Ovary (tissue), 10 donors: ENCODE measurements at places on chromosomes 2 and 18. TPM values are rescaled to one million over a fixed set of nuclear protein-coding genes. Genes with fewer than 3 reads are reported as not detected.

GRCh38 chr18:22822024-22822423 is 111.1 kb upstream of the RBBP8 start:
- no peak overlapping the region for H3K27ac ChIP-seq
- H3K36me3 ChIP-seq: no peaks in the 10 kb centered on the region
- H3K4me1 ChIP-seq: no peaks in the 10 kb centered on the region
- H3K27me3 ChIP-seq: no peaks in the 10 kb centered on the region
- DNase-seq: no peak
- no peak overlapping the region for H3K4me3 ChIP-seq

- H3K4me3 ChIP-seq: no peak overlapping the region
- no peak for DNase-seq
- H3K36me3 ChIP-seq: no peaks in the 10 kb centered on the region
- no peaks in the 10 kb centered on the region for H3K27me3 ChIP-seq
Observed at GRCh38 chr18:47975701-47976100, 45.2 kb upstream of the SMAD2 start.

GRCh38 chr2:236165842-236166795 is 2.1 kb downstream of the GBX2 start:
- no peak for DNase-seq
- no peak overlapping the region for H3K4me3 ChIP-seq
- H3K27me3 ChIP-seq: peaks cover 5% of the 10 kb centered on the region
- no peak overlapping the region for H3K27ac ChIP-seq

GRCh38 chr2:238731961-238732360 is 115.9 kb upstream of the TWIST2 start:
- no peak overlapping the region for H3K27ac ChIP-seq
- peaks cover 17% of the 10 kb centered on the region for H3K4me1 ChIP-seq
- no peak overlapping the region for H3K4me3 ChIP-seq
- H3K36me3 ChIP-seq: no peaks in the 10 kb centered on the region
- DNase-seq: no peak
- no peaks in the 10 kb centered on the region for H3K27me3 ChIP-seq

DNA sequence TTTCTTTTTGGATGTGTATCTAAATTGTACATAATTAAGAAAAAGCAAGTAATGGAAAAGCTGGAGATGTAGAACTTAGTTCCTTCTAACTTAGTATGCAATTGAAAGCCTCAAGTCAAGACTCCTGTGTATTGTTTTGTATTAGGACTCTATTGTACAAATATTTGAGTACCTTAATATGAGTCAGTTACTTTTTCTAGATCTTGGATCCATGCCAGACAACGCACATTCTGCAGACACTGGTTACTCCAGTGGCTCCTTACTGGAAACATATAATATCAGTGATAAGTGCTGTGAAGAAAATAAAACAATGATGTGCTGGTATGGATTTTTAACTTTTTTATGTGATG is 1.5 kb downstream of the SLC39A10 start:
- no peaks in the 10 kb centered on the region for H3K27me3 ChIP-seq
- H3K27ac ChIP-seq: no peak overlapping the region
- no peak for DNase-seq
- H3K36me3 ChIP-seq: no peaks in the 10 kb centered on the region

The DYNAP gene
- not detected for total RNA-seq

The DSEL gene
- total RNA-seq: 5.5 TPM

The SCN7A gene
- 133 TPM for total RNA-seq

The RFX8 gene
- 1.7 TPM for total RNA-seq
